Thoracic aorta (tissue), 2 donors: ENCODE measurements at places on chromosomes 16 and 17. TPM values are rescaled to one million over a fixed set of nuclear protein-coding genes. Genes with fewer than 3 reads are reported as not detected.

Gene MYADML2
- not detected for total RNA-seq

Gene CSH1
- total RNA-seq = not detected

DNA sequence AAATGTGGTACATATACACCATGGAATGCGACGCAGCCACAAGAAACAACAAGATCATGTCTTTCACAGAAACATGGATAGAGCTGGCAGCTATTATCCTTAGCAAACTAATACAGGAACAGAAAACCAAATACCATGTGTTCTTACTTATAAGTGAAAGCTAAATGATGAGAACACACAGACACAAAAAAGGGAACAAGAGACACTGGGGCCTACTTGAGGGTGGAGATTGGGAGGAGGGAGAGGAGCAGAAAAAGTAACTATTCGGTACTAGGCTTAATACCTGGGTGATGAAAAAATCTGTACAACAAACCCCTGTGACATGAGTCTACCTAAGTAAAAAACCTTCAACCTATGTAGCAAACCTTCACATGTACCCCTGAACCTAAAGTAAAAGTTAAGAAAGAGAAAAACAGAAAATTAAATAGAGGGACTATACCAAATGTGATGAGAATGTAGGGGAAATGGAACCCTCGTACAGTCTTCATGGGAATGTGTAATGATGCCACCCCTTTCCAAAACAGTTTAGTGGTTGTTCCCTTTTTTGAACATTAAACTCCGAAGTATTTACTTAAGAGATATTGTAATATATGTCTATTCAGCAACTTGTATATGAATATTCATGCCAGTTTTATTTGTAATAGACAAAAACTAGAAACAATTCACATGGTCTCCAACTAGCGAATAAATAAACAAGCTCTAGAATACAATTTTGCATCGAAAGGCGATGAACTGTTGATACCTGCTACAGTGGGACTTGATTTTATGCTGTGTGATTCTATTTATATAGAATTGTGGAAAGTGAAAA, 33.9 kb downstream of the AHSP start:
- DNase-seq = no peak
- H3K36me3 ChIP-seq = no peaks in the 10 kb centered on the region
- H3K4me1 ChIP-seq = no peaks in the 10 kb centered on the region
- no peaks in the 10 kb centered on the region for H3K27me3 ChIP-seq

DNA sequence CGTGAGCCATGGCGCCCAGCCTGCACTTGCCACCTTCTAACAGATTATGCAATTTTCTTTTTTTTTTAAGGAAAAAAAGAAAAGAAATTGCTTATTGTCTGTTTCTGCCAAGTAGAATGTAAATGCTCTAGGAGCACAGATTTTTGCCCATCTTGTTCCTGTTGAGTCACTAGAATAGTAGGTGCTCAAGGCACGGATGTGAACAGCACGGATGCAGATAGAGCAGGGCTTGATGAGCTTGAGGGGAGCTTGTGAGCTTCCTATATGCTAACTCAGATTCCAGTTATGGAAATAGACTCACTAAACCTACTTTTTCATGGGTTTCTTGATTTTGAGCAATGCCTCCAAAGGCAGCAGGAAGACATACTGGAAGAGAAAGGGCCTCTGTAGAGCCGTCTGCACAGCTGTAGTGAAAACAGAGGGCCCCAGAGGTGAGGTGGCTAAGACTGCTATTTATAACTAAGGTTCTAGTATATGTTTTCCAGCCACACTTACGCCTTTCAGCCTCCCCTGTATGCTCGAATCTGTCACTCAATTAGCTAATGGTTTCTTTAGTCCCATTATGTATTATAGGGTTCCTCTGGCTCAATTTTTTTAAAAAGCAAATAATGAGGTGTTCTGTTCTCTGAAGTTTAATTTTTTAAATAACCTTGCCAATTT, 72.8 kb downstream of the WWP2 start:
- H3K4me3 ChIP-seq = no peak overlapping the region
- peaks cover 65% of the 10 kb centered on the region for H3K4me1 ChIP-seq
- no peaks in the 10 kb centered on the region for H3K36me3 ChIP-seq

GRCh38 chr16:15885560-15886001, 2.8 kb downstream of the CEP20 start:
- DNase-seq = no peak
- H3K27me3 ChIP-seq = no peaks in the 10 kb centered on the region
- no peak overlapping the region for H3K27ac ChIP-seq
- H3K4me3 ChIP-seq = no peak overlapping the region

DNA sequence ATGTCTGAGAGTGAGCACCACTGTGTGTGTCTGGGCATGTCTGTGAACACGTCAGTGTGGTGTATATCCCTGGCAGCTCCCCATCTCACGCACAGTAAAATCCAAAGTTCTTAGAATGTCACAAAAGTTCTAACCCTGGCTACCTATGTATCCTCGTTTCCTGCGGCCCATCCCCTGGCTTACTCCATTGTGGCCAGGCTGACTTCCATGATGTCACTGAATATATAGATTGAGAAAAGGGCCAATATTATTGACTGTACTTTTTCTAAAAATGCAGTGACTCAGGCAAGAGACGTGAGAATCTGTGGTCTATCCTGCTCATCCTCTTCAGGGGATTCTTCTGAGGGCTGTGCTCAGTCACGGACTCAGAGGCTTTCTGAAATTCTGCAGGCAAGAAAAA, 963 bp upstream of the METTL22 start:
- no peaks in the 10 kb centered on the region for H3K27me3 ChIP-seq
- H3K36me3 ChIP-seq = peaks cover 2% of the 10 kb centered on the region
- H3K4me3 ChIP-seq = no peak overlapping the region
- H3K4me1 ChIP-seq = peaks cover 9% of the 10 kb centered on the region
- no peak overlapping the region for H3K27ac ChIP-seq

DNA sequence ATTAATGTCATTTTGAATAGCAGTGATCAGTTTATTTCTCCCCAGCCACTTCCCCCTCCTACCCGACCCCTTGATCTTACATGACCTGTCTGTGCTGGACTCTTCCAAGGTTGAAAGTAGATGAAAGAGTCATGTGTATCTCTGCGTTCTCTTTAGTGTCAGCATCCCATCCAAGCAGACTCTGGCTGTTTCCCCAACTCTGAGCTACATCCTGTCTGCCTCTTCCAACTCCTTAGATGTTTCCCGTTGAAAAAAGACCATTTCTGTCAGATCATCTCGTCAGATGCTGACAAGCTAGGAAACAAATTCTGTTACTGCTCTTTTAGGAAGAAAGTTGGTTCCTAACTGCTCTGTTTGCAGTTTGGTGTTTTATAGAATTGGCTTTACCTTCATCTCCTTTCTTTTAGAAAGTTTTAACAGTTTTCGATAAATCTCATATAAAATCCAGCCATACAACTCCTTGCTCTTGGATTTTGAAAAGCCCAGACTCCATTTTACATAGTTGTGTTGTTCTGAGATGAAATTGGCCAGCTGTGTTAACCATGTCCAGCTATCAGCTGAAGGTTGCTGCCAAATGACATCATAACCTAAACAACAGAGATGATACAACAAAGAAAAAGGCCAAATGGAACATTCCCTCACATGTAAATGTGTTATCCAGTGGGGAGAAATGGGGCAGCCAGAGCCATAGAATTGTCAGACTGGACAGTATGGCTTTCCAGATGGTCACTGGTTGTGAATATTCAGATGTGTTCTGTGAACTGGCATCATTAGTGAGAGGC, 43.5 kb downstream of the CYB561 start:
- H3K4me3 ChIP-seq = no peak overlapping the region
- no peaks in the 10 kb centered on the region for H3K27me3 ChIP-seq
- no peaks in the 10 kb centered on the region for H3K36me3 ChIP-seq
- H3K4me1 ChIP-seq = peaks cover 14% of the 10 kb centered on the region
- H3K27ac ChIP-seq = no peak overlapping the region

DNA sequence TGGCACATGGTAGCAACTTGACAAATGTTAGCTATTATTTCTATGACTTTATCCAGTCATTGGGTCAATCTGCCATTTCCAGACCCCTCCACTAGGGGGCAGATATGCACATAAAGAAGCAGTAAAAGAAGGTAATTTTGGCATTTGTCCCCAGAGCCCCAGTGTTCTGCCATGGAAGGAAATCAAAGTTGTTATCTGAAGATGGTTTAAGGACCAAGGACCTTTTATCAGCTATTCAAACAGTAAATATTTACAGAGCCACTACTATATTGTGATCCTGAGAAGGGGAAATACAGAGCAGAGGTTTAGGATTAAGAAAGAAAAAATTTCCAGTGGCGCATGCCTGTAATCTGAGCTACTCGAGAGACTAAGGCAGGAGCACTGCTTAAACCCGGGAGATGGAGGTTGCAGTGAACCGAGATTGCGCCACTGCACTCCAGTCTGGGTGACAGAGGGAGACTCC, 20.0 kb downstream of the TRAF4 start:
- peaks cover 10% of the 10 kb centered on the region for H3K36me3 ChIP-seq
- H3K4me1 ChIP-seq = no peaks in the 10 kb centered on the region
- H3K27me3 ChIP-seq = no peaks in the 10 kb centered on the region
- no peak overlapping the region for H3K4me3 ChIP-seq
